Gastroesophageal sphincter (tissue), 4 donors: ENCODE measurements at places on chromosomes 11 and 22.
A peak's percentile ranks its signal among the peaks of the same experiment; 100 is the strongest.

- no peak for ATAC-seq
Observed at GRCh38 chr11:82586581-82586980, 147.1 kb downstream of the FAM181B start.

DNA sequence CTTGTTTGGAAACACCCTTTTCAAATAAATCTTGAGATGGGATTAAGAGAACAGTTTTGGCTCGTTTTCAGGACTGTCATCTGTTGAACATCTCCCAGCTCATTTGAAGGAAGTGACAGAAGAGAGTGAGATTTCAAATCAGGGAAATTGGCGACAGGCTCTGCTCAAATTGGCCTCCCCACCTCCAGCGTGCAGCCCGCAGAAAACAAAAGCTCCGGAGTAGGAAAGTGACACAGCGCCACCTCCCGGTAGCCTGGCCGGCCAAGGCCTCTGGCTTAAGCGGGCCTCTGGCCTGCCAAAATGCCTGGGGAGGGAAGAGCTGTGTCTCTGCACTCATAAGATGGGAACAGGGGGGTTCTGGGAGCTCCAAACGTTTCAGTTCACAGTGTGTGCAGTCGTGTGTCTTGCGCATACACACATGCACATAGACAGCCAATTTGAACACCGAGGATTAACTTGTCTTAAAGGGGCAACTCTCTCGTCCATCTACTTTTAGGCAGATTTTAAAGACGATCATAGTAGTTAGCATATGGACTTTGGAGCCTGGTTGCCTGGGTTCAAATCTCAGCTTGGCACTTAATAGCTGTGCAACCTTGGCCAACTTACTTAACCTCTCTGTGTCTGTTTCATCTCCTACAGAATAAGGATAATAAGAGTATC is 132.7 kb upstream of the RCN1 start:
- no peak for ATAC-seq

DNA sequence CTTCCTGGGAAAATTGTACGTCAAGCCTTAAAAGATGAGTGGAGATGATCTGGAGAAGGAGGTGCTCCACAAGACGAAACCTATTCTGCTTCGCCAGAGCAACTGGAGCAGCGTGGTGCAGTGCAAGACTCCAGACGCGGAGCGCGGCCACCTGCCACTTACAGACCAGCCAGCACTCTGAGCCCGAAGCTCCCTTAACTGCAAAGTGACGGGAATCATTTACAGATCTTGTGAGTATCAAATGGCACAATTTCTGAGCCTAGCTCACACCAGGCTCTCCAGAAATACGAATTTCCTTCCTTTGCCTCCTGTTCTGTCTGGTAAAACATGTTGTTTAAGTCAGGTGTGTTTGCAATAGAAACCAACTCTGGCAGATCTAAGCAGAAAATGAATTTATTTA is 369.3 kb downstream of the CADM1 start:
- no peak for ATAC-seq

DNA sequence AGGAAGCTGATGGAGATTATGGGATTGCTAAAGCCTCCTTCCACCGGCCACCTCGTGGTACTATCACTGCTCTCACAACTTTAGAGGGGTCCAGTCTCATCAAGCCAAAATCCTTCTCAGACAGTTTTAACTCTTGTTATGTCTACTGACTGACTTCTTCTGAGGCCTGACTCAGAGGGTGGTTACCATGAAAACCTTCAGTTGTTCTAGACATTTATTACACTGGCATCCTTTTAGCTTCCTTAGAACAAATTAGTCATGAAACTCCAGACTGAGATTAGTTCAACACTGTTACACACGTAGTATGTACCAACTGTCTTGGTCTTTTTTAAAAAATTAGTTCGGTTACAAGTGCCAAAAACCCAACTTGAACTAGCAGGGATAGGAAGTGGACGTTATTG is 7.5 kb downstream of the DIXDC1 start:
- ATAC-seq, result peak; percentile 68

DNA sequence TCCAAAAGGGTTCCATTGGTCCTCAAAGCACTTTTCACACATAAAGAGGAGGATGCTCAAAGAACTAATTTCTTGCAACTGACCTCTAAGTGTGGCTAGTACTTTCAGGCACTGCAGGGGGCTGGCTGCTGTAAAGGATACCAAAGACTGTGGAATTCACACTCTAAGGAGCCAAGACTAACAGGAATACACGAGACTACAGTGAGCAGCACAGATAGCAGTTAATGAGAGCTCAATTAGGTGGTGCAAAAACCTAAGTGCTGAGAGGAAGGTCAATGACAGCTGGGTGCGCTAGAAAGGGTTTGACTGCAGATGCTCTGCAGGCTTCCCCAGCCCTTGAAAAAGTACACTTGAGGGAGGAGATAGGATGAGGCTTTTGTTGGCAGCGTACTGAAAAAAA is 124.3 kb upstream of the NTM start:
- ATAC-seq, result no peak
